Activated CD4-positive, alpha-beta T cell treated with anti-CD3 and anti-CD28 coated beads, Interleukin-2, amount 10 ng/mL, durations not matched to agents 7 days and 5 days (primary cell): ENCODE measurements at places on chromosomes 1 and 21.

- no peak for DNase-seq
These were observed 254.9 kb downstream of the RHOU start for GRCh38 chr1:228989992-228990827.

- no peak for DNase-seq
These were observed at the start of gene BSND for GRCh38 chr1:54998677-54999076. TSS of gene BSND (plus strand) at chr1:54998933. CDS start at chr1:54999187, 254 bp downstream.

DNA sequence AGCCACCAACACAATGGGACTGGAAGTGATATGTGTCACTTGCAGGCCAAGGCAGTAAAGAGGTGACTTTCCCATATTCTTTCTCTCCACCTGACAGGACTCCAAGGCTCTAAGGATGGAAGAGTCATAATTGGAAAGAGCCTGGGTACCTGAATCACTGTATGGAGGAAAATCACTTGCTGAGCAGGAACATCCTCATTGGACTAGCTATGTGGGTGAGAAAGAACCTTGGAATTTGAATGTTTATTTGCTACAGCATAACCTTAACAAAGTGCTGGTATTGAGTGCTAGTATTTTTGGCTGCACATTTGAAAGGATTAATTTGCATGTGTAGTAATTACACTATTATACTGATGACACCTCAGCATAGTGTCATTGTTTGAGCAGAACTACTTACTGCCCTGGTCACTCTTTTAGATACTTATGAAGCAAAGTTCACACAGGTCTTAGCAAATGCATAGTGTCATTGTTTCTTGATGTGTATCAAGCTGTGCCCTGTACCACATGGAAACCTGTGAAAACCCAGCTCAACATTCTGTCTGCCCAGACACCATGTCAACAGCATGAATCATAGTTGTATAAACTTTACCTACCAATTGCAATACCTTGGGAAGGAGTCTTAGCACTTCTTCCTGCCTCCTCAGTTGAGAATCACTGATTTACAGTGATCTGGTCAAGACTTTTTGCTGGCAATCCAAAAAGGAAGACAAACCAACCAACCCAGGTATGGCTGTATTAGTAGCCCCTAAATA lies 5.1 kb upstream of the S100A10 start:
- DNase-seq = no peak

DNA sequence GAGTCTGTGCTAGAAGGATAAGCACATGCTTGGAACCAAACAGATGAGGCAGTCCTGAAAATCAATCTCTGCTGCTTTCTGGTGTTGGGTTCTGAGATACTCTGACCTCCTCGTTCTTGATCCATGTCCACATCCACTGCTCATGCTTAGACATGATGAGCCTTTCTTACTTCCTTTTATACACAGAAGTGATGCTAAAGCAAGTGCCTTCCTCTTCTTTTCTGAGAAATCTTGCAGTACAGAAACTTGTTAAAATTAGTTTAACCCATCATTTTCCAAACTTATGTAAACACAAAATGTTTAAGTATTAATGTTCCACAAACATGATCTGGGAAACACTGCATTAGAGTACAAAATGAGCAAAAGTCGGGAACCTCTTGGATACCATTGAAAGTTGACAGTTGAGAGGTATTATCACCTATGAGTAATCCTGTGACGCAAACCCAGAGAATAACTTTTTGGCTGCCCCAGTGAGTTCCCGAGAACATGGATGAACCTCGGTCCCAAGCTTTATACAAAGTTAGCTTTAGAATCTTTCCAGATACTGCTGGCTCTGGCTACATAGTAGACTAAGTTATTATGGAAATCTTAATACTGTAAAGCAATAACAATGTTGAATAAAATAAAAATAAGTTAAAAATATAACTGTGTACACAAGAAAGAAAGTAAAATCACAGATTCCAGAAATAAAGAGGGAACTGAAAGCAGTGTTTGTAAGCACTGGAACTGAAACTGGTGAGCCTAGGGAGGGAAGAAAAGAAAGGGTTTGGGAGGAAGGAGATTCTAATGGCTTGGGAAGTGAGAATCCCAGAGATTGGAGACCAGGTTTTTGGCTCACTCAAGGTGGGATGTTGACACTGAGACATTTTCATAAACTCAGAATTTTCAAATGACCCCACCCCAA lies 429.3 kb upstream of the RUNX1 start:
- no peak for DNase-seq

DNA sequence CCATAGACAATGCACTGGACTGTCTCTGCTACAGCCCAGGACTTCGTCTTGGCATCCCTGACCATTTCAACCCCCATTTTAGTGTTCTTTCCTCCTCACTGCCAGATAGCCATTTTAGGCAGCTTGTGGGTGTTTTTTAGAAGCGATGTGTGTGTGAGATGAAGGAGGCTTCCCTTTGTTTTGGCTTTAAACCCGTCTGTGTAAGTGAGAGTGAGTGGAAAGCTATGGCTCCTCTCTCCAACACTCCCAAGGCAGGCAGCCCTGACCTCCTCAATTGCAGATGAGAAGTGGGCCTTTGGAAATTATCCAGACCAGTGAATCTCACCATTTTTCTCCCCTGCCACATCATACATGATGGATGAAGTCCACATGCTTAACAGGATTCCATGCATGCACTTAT lies 70.3 kb upstream of the PGBD5 start:
- DNase-seq = no peak

DNA sequence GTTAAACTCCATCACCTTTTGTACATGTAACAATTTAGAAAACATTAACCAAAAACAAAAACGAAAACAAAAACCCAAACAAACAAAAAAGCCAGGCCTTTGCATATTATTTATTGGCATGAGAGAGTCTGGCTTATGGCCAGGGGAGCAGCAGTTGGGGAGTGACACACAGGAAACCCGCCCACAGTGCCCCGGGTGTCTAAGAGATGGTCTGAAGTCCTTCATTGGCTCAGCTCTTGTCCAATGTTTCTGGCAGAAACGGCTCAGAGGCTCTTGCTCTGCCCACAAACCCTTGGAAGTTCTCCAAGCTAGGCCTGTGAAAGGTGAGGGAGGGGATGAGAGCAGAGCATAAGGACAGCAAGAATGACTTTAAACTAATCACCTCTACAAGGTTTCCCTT lies 131.5 kb downstream of the CNIH3 start:
- DNase-seq = no peak

DNA sequence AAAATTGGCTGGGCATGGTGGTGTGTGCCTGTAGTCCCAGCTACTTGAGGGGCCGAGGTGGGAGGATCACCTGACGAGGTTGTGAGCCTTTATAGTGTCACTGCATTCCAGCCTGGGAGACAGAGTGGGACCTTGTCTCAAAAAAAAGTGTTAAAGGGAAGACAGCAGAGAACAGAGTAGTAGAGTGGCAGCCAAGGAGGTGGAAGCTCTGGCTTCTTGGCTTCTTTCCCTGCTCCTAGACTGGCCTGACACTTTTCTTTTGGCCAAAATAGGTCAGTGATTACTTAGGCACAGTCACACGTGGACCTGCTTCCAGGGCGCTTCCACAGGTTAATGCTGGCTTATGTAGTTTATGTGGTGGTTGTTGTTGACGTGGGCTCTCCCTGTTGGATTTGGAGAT lies 3.2 kb downstream of the DIP2A start:
- DNase-seq = no peak

- no peak for DNase-seq
These were observed 36.8 kb upstream of the PODN start for GRCh38 chr1:53025034-53025768.

GRCh38 chr1:114755006-114755931 lies 2.5 kb downstream of the CSDE1 start:
- no peak for DNase-seq

- DNase-seq = no peak
These were observed 115.7 kb downstream of the FASLG start for GRCh38 chr1:172774561-172774960.

DNA sequence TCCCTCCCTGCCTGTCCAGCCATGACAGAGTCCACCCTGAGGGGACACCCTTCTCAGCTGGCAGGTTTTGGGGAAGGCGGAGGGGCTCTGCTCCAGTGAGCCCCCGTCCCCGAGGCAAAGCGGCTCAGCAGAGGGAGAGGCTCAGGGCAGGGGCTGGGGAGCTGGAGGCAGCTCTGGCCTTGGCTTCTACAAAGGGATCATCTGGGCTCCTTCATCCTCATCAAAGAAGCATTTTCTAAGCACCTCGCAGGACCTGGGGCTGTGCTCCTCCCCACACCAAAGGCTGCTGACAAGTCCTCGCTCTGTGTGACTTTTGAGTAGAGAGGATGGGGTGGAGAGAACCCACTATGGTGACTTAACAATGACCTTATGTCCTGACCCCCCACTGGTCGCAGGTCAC lies 21.0 kb upstream of the CLSTN1 start:
- DNase-seq = no peak

- DNase-seq = no peak
These were observed 2.8 kb downstream of the NEXN start for GRCh38 chr1:77891200-77891599.

- DNase-seq = no peak
These were observed 941 bp upstream of the TBCE start for GRCh38 chr1:235366286-235366685.

GRCh38 chr1:14884614-14885175 lies 268.9 kb upstream of the TMEM51 start:
- DNase-seq = no peak

GRCh38 chr1:27109103-27109822 lies 45.7 kb downstream of the SLC9A1 start:
- peak; percentile 33 for DNase-seq

DNA sequence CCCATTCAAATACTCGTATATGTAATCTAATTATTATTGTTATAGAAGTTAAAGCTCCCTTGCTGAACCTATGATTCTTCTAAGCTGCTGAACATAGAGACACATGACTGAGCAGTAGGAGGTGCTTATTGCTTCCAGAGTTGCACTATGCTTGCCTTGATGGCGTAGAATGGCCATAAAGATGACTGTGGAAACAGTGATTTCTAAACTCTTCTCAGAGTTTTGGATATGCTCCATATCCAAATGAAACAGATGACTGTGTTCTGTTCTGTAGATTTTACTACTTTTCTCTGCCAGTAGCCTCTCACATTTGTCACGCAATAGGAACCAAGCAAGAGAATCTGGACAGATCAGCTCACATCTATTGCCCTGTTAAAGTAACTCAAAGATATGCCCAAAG lies 88.1 kb upstream of the CACYBP start:
- no peak for DNase-seq

GRCh38 chr1:246705368-246705767 lies 18.8 kb upstream of the SCCPDH start:
- no peak for DNase-seq

- DNase-seq = no peak
These were observed 282.6 kb downstream of the BARHL2 start for GRCh38 chr1:90434460-90434859.

DNA sequence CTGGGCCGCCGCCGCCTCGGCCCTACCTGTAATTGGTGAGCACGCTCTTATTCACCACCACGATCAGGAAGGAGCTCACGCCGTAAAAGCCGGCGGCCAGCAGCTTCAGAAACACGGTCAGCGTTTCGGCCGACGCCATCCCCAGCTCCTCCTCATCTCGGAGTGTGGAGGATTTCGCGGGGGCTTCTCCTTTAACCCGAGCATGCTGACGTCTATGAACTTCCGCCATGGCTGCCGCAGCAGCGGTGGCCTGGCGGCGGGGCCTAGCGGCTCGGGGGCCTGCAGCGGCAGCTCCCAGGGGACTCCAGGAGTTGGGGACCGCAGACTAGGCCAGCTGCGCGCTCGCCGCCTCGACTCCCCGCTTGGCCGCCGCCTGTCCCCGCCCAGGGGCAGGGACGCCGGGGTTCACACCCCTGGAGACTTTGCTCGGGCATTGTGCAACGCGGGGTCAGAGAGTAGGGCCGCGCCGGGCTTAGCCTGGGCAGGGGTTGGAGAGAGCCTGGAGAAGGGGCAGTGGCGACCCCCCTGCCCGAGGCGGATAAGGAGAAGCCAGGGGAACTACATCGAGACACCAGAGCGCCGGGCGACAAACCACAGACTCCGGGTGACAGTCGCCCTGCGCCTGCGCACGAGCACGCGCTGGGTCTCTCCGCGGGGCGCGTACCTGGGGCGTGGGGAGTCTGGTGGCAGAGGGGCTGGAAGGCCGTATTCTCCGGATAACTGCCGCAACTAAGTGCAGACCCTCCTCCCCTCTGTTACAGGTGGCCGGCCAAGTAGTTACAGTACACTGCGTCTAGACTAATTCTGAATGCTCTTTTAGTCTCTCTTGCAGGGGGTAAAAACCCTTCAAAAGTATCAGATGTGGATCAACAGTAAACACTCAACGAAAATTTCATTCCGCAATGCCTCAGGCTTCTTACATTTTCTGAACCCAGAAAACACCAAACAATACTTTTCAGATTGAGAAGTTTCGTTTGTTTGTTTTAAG lies at the start of gene SLC35D1:
Gene SLC35D1, minus strand, starts transcription at position 364 of the 988 bp plus-strand sequence. Its CDS starts 135 bp downstream, at position 229.
- peak; percentile 70 for DNase-seq

DNA sequence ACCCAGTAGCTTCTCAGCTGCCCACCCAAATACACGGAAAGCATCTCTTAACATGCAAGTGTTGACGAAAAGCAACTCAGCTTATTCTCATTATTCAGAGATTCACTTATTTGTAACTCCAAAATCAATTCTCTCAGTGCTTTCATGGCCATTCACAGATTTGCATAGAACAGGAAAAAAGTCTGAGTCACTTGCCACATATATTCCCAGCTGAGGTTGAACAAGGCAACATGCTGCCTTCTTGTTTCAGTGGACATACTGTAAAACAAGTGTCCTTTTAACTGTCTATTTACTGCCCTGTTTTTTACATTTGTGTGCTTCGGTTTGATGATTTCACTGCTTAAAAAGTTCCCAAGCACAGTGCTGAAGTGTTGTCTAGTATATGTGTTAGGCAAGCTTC lies 273.0 kb downstream of the LTN1 start:
- DNase-seq = no peak

- DNase-seq = peak; percentile 53
These were observed 639 bp upstream of the DNAJB4 start for GRCh38 chr1:78003882-78004718.

GRCh38 chr1:23242414-23242813 lies 25.1 kb upstream of the HTR1D start:
- no peak for DNase-seq

DNA sequence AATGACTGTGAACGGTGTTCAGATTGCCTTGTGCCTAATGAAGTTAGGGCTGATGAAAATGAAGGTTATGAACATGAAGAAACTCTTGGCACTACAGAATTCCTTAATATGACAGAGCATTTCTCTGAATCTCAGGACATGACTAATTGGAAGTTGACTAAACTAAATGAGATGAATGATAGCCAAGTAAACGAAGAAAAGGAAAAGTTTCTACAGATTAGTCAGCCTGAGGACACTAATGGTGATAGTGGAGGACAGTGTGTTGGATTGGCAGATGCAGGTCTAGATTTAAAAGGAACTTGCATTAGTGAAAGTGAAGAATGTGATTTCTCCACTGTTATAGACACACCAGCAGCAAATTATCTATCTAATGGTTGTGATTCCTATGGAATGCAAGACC lies 96.6 kb downstream of the ZFYVE9 start:
- no peak for DNase-seq

GRCh38 chr1:202680586-202681352 lies 29.5 kb downstream of the SYT2 start:
- DNase-seq = no peak

- peak; percentile 21 for DNase-seq
These were observed 132.8 kb downstream of the CLIC6 start for GRCh38 chr21:34801519-34802132.
